ENCODE measurements at places on chromosomes 4 and X.

DNA sequence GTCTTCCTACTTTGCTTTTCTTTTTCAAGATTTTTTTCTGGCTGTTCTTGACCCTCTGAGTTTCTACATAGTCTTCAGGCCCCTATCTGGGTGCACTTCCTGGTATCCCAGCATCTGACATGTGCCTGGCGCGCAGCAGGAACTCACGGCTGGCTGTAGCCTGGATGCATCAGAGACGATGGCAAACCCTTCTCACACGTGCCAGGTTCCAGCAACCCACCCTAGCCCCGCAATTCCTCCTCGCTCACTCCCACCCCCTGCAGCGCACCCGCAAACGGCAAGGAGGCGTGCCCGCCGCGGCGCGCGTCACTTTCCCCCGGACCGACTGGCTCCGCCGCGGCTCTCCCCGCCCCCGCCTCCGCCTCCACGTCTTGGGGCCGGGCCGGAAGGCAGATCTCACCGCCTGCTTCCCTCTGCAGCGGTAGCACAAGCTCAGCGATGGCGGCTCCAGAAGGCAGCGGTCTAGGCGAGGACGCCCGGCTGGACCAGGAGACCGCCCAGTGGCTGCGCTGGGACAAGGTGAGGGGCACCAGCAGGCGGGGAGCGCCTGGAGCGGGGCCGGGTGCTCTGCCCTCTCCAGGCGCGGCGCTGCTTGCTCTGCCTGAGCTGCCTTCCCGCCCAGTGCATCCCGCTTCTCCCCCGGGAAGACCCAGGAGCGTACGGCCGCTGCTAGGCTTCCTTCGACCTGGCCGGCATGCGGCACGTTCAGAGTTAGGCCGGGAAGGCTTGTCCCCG, at the start of gene PGM2:
Gene PGM2 (plus strand): TSS at position 392 of the 735 bp plus-strand sequence. CDS start 47 bp downstream, at position 439.
- DNase-seq = peak; percentile 91

GRCh38 chr4:10951306-10951705, 266.7 kb upstream of the CLNK start:
- no peak for DNase-seq

- no peak for DNase-seq
Observed at GRCh38 chr4:140090215-140090731, 63.7 kb downstream of the MAML3 start.

GRCh38 chr4:102478186-102478585, 23.0 kb upstream of the NFKB1 start:
- DNase-seq = no peak

DNA sequence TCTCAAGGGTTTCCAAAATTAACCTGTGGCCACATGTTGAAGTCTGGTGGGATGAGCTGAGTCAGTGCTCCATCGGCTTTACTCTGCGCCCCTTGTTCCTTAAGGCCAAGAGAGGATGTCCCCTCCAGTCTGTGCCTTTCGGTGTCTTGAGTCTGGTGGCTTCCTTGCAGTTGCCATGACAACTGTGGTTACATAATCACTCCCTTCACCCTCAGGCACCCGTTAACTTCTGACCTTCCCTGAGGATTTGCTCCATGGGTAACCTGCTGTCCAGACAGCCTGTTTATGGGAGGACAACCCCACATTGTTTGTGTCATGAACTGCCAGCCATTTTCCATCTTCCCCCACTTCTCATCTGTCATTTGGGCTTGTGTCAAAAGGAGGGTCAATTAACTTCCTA, 401.1 kb upstream of the LCORL start:
- no peak for DNase-seq

DNA sequence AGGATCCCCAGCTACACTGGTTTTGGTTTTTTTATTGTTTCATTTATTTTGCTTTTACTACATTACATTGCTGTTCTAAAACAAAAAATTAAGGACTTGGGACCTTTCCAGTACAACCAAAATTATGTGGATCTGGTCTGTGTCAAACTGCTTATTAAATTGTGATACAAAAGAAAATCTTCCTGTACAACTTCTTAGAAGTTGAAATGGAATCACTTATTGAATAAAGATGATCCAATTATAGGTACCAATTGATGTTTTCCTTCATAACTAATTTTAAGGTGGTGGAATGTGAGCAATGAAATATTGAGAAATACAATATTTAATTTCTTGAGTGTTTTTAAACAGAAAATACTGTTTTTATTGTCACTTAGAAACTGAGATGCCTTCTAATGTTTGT, 67.3 kb downstream of the C4orf46 start:
- no peak for DNase-seq

DNA sequence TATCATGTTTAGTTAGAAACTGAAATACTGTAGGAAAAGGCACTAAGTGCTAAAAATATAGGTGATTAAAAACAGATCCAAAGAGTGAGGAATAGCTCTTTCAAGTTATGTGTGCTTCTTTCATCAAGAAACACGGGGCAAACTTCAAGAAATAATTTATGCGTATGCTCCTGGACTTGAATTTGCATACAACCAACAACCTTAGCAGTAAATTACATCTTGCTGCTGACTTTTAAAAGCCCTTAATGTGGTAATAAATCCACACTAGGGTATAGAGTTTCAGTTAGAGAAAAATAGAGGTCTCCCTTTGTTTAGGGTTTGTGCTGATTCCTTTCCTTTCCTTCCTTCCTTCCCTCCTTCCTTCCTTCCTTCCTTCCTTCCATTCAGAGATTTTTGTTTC, 94.5 kb upstream of the GC start:
- no peak for DNase-seq

DNA sequence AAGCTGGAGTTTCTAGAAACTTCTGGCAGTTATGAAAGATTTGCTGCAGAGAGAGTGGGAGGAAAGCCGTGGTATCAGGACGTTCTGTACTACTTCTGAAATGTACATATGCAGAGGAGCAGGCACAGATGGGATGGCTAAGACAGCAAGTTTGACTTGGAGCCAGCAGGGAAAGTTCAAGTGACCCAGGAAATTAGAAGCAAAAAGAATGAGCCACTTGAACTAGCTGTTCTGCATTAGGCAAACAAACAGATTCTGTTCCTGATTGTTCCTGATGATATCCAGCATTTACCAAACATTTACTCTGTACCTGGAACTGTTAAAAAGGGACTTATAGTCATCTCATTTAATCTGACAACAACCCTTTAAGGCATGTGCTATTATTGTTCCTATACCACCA, 41.4 kb upstream of the CXCL13 start:
- no peak for DNase-seq

GRCh38 chr4:16264798-16265197, 38.5 kb upstream of the TAPT1 start:
- no peak for DNase-seq

- no peak for DNase-seq
Observed at GRCh38 chr4:182585321-182585720, 331.9 kb downstream of the DCTD start.

- DNase-seq = no peak
Observed at GRCh38 chr4:153143527-153144348, 60.5 kb upstream of the TRIM2 start.

DNA sequence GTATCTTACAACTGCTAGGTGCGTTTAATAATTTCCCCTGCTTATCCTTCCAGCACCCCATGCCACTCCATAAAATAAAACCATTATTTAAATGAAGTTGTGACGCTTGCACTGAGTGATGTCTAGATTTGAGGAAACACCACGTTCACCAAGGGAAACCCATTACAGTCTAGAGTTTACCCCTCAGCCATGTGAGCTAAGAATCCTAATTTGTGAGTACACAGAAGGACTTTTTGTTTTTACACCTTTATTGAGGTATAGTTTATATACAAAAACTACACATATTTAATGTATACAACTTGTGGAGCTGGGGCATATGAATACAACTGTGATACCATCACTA, 326.8 kb downstream of the RAPGEF2 start:
- DNase-seq = no peak

DNA sequence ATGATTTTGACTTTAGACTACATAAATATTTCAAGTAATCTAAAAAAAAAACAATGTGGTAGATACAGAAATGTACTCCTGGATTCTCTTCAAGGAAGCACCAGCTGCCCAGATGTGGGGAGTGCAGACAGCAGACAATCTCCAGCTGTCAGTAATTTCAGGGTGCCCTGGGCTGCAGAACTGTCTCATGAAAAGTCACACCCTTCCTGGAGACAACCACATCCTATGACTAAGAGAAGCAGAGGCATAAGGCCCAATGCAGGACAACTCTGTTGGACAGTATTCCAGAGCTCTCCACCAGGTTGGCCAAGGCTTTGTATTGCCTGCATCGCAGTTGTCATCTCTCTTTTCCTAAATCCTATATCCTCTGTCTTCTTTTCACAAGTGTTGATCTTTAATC, 34.4 kb upstream of the BLTP1 start:
- no peak for DNase-seq

DNA sequence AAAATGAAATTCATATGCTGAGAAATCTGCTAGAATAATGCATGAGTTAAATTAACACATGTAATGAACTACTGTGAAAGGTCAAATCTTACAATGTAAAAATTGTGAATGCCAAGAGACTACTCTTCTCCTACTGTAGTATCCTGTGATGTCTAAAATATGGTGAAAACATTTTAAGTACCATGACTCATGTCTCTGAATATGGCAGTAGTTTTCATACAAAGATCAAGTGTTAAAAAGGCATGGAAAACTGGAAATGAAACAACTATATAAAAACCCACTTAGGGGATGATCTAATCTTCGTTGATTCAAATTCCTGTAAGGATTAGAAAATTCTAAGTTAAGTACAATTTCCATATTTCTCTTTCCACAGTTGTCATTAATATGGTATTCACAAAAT, 221.3 kb downstream of the PPP3CA start:
- no peak for DNase-seq

- no peak for DNase-seq
Observed at GRCh38 chr4:159355466-159355865, 252.6 kb downstream of the RAPGEF2 start.

DNA sequence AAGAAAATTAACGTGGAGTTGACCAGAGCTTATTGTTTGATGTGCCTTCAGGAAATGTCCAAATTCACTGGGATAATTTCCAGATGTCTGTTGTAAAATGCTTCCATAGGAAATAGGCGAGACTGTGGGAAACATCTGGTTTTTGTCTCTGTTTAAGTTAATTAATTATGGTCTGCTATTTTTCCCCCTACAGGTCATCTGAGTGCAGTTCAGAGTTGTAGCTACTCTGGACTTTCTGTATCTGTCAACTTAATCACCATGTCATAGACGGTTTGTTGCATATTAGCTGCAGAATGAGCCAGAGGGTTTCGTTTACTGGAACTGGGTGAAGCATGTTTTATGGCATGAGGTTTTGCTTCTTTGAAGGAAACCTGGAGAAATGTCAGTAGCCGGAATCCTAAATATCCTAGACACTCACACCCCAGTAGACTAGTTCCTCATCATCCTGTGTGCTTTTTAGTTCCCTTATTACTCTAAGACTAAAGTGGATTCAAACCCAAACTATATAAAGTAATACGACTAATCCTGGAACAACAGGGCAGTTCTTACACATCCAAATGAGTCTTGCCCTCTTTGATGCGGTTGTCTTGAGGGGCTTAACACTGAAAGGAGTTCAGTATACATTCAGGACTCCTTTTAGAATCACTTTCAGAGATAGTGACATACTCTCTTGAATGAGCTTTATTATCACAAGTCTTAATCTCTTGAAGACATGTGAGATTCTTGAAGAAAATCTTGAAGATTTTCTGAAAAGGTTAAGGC, 62.5 kb downstream of the PPEF1 start:
- no peak for DNase-seq

GRCh38 chrX:10011991-10012390, 44.8 kb downstream of the CLDN34 start:
- no peak for DNase-seq

DNA sequence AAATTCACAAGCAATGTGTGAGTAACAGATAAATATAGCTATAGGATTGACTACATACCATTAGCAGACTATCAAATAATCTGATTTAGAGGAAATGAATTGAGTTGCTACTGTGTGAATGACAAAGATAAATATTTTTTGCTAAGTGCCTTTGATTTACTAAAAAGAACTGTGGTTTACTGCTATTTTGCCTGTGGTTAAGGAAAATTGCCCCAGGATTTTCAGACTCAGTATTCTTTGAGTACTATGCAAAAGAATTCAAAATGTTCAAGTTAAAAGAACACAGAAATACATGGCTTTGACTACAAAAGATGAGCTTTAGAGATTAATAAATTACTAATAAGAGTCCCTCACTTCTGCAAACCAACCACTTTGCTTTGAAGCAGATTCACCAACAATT, 853.8 kb downstream of the ADGRL3 start:
- DNase-seq = no peak

DNA sequence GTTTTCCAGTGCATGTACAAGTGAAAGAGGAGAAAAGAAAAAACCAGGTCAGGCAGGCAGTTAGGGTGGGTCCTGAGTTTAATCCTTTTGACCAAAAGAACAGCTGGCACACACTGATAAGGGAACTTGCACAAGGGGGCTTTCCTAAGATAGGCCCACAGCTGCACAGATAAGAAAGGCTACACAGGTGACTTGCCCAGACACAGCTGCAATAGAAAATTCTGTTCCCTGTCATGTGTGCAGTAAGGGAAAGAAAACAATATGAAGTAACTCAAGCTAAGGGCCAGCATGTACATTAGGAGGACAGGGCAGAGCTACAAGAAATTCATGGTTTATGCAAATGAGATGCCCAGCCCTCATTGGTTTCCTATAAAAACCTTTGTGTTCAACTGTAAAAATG, 32.9 kb downstream of the LUZP4 start:
- no peak for DNase-seq

DNA sequence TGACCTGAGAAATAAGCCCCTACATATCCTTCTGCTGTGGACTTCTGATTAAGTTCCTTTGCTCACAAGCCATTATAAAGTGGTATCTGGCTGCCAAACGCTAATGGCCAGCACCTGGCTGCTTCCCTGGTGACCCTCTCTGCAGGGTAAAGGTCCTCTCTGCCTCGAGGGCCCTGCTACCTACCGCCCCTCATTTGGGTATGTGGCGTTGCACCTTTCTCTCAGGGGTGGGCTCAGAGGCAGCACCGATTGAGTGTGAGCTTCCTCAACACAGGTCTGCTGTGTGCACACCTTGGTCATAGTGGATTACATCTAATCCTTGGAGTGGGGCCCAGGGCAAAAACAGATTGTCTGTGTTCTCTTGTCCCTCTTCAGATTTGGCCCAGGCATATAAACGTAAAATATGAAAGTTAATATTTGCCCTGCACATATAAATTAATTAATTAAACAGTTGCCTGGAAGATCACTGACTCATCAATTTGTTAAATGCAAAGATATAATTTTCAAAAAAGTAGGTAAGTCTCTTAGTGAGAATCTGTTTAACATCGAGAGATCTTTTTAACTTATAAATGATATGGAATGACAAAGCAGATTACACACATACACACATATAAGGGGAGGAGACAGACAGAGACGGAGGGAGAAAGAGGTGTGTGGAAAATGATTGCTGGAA, 174.5 kb upstream of the SMIM31 start:
- DNase-seq = no peak

DNA sequence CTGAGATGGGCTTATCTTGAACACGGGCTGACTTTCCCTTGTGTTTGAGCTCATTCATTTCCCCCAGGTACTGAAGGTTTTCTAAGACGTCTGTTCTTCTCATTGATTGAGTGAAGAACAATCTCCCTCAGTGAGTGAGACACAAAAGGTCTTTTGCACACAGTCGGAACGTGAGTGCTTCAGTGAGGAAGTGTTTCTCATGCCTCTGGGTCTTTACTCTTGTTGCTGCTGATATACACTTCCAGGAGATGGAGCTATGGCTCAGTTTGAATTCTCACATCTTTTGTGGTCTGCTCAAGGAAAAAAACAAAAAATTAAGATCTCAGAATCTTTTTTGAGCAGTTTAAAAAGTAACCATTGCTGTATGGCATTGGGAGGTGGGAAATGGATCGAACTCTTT, 981.9 kb upstream of the TENM3 start:
- DNase-seq = no peak

Measured in T-helper 2 cell treated with Interferon-gamma antibody and Interleukin-4, amounts not matched to agents 5 μg/mL and 100 μg/mL, for 36 hours (primary cell).